ENCODE measurements at places on chromosomes 3 and 15. TPM values are rescaled to one million over a fixed set of nuclear protein-coding genes. Genes with fewer than 3 reads are reported as not detected.

The MOBP gene
- total RNA-seq, result not detected

The C3orf62 gene
- total RNA-seq, result 1.6 TPM

The KY gene
- 1.6 TPM for total RNA-seq

The GOLGA8J gene
- total RNA-seq, result not detected

The SENP8 gene
- total RNA-seq, result 2.1 TPM

The CHST13 gene
- total RNA-seq, result not detected
